ENCODE measurements at places on chromosomes 7 and 10. TPM values are rescaled to one million over a fixed set of nuclear protein-coding genes. Genes with fewer than 3 reads are reported as not detected.

Gene WAPL
- 20.9 TPM for total RNA-seq

Gene TBX20
- 1.1 TPM for total RNA-seq

Gene PLEKHA8
- 29.6 TPM for total RNA-seq

Gene FAM25C
- total RNA-seq, result not detected

Gene TACC2
- 19.6 TPM for total RNA-seq

Gene PODXL
- 57.5 TPM for total RNA-seq

Gene CADPS2
- total RNA-seq, result 11.9 TPM

Gene TAS2R39
- not detected for total RNA-seq

Gene TRPV5
- not detected for total RNA-seq

Gene GCK
- not detected for total RNA-seq

Gene DENND2A
- total RNA-seq, result 4.2 TPM

Gene GDF10
- total RNA-seq, result not detected

Gene ANKRD1
- total RNA-seq, result 6.7 TPM

Gene ZFAND4
- 4.4 TPM for total RNA-seq

Gene HBP1
- total RNA-seq, result 60.0 TPM

Gene PANK1
- total RNA-seq, result 8.1 TPM

Gene IQUB
- 0.33 TPM for total RNA-seq

Gene KLF14
- total RNA-seq, result not detected

Gene ZCCHC24
- total RNA-seq, result 6.0 TPM

Gene SLC39A12
- total RNA-seq, result not detected

Gene CHRM2
- total RNA-seq, result 0.17 TPM

Gene LRMDA
- total RNA-seq, result not detected

Gene MNX1
- 0.33 TPM for total RNA-seq

Gene DNAJC12
- 0.33 TPM for total RNA-seq

Gene NUPR2
- not detected for total RNA-seq

Gene CCNY
- 54.9 TPM for total RNA-seq

Gene ZNF425
- 5.2 TPM for total RNA-seq

Gene CLRN3
- total RNA-seq, result not detected

Gene MACC1
- 48.4 TPM for total RNA-seq

Gene SPDYE11
- total RNA-seq, result not detected

Gene SLC16A9
- not detected for total RNA-seq

Gene PLAU
- 94.9 TPM for total RNA-seq

Gene AKR1C4
- not detected for total RNA-seq

Gene AGR2
- total RNA-seq, result 76.1 TPM

Gene PRPS1L1
- total RNA-seq, result not detected

Gene SFMBT2
- total RNA-seq, result 0.07 TPM

Gene SLC13A1
- total RNA-seq, result not detected

Gene HPS1
- total RNA-seq, result 47.0 TPM

Gene SUN3
- 0.24 TPM for total RNA-seq

Gene TAS2R4
- 0.65 TPM for total RNA-seq

Gene MUC3A
- total RNA-seq, result 1.1 TPM

Gene PRKG1
- total RNA-seq, result 0.68 TPM
